G401 (cell line): ENCODE measurements at places on chromosomes 11 and 22. TPM values are rescaled to one million over a fixed set of nuclear protein-coding genes. Genes with fewer than 3 reads are reported as not detected.

Gene BARX2
- not detected in 2 replicates for total RNA-seq

Gene SLC22A9
- not detected in 2 replicates for total RNA-seq

Gene PI4KA
- 34.3 and 37.2 TPM in 2 replicates for total RNA-seq

Gene SLC22A25
- not detected in 2 replicates for total RNA-seq

Gene RFPL1
- not detected in 2 replicates for total RNA-seq
